ENCODE measurements at places on chromosomes 6 and 20. TPM values are rescaled to one million over a fixed set of nuclear protein-coding genes. Genes with fewer than 3 reads are reported as not detected.

The MLIP gene
- total RNA-seq = not detected

The CLPSL1 gene
- total RNA-seq = not detected

The TSPYL4 gene
- total RNA-seq = 17.0 TPM

DNA sequence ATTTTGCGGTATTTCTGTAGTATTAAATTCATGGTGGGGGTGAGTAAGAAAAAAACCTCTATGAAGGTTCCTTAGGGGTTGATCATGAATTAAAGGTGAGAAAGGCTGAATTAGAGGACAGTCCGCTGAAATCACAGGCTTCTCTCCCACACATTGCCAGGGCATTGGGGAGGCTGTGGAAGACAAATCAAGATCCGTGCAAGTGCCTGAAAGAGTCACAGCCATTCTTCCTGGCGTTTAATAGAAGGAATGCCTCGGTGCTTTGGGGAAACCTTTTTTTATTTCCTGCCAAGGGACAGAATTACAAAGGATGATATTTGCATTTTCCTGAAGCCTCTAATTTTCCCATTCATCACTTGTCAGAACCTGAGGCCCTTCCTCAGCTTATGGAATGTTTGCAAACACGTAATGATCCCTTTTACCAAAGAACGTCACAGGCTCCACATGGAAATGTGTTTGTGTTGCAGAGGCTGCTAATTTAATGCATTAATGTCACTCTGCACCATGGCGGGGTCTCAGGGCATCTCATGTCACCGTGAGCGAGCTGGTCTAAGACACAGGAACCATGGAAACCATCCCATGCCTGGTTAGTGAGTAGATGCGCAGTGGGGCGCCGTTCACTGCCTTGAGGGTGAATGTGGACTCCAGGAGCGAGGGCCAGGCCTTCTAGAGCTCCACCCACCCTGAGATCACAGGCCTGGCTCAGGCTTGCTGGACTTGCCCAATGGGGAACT, 185.9 kb upstream of the SULF2 start:
- H3K4me1 ChIP-seq = no peaks in the 10 kb centered on the region
- H3K27ac ChIP-seq = no peak overlapping the region
- H3K4me3 ChIP-seq = no peak overlapping the region
- H3K27me3 ChIP-seq = peaks cover 4% of the 10 kb centered on the region
- H3K36me3 ChIP-seq = no peaks in the 10 kb centered on the region

- no peaks in the 10 kb centered on the region for H3K36me3 ChIP-seq
- no peak overlapping the region for H3K4me3 ChIP-seq
- no peak for DNase-seq
- H3K27ac ChIP-seq = no peak overlapping the region
These were observed 44.8 kb downstream of the PDE10A start for GRCh38 chr6:165618241-165618640.

DNA sequence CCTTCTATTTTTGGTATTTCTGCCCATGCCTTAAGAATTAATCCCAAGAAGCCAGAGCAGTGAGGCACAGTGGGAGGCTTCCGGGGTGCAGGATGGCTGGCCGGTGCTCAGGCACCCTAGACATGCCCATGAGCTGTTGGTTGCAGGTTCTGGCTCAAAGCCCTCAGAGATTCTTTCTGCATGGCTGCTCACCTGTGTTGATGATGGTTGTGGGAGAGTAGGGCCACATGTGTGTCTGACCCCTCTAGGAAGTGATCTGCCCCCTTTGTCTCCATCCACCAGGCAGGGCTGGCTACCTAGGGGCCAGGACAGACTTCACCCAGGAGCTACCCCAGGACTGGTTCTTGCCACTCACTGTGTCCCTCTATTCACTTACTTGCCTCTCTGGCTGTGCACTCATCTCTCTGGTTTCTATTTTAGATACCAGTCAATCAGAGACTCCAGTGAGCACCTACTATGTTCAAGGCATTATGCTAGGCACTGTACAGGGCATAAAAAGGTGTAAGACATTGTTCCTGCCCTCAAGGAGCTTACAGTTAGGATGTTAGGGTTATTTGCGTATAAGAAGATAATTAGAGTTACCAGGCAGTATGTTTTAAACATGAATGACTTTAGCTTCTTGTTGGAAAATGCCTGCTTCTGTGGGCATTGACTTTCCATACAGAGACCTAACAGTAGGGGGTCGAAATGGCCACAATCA, 16.8 kb downstream of the CD83 start:
- peaks cover 7% of the 10 kb centered on the region for H3K4me1 ChIP-seq
- H3K4me3 ChIP-seq = no peak overlapping the region

- H3K4me3 ChIP-seq = no peak overlapping the region
- no peak overlapping the region for H3K27ac ChIP-seq
- peaks cover 6% of the 10 kb centered on the region for H3K36me3 ChIP-seq
- H3K4me1 ChIP-seq = peaks cover 11% of the 10 kb centered on the region
These were observed 40.0 kb downstream of the BICRAL start for GRCh38 chr6:42821846-42822245.

DNA sequence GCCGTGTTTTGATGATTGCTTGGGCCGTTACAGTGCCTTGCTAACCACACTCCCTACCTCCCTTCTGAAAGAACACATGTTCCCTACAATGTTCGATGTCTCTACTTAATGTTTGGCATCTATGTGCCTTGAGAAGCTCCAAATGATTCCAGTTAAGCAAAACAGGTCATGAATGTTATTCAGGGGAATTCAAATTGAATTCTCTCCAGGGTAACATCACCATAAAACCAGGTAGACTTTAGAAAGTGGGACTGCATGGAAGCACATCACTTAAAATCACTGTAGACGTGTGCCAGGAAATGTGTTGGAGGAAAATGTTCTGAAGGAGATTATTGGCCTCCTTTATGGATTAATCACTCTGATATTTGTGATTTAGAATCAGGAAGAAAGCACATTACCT, 128.1 kb downstream of the ADAT2 start:
- DNase-seq = no peak
- no peaks in the 10 kb centered on the region for H3K4me1 ChIP-seq
- no peaks in the 10 kb centered on the region for H3K27me3 ChIP-seq

DNA sequence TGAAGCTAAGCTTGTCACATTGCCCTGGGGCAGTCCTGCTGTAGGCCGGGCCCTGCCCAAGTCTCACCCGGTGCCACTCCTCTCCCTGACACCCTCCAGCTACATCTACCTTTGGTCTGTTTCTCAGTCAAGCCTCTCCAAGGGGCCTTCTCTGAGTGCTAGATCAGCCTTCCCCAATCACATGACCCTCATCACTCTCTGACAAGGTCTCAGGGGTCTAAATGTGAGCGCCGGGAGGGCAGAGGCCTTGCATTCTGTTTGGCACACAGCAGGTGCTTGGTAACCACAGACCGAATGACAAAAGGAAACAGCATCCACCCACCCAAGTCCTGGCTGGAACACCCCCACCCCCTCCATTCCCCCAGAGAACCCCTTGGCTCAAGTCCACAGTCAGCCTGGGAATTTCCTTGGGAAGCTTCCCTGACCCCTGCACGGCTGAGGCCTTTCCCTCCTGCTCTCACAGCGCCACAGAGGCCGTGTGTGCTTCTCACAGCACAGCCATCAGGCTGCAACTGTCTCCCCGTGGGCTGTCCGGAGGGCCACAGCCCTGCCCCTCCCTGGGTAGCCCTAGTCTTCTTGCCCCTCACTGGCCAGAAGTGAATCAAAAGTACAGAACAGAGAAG, 32.9 kb downstream of the PKIG start:
- no peaks in the 10 kb centered on the region for H3K27me3 ChIP-seq
- no peak for DNase-seq
- H3K36me3 ChIP-seq = peaks cover 41% of the 10 kb centered on the region
- no peak overlapping the region for H3K4me3 ChIP-seq
- peak overlapping the region; percentile 89 for H3K27ac ChIP-seq

GRCh38 chr20:61810066-61810737, 255.5 kb downstream of the TAF4 start:
- H3K4me3 ChIP-seq = no peak overlapping the region
- H3K27me3 ChIP-seq = no peaks in the 10 kb centered on the region
- no peaks in the 10 kb centered on the region for H3K4me1 ChIP-seq
- no peaks in the 10 kb centered on the region for H3K36me3 ChIP-seq
- H3K27ac ChIP-seq = no peak overlapping the region

DNA sequence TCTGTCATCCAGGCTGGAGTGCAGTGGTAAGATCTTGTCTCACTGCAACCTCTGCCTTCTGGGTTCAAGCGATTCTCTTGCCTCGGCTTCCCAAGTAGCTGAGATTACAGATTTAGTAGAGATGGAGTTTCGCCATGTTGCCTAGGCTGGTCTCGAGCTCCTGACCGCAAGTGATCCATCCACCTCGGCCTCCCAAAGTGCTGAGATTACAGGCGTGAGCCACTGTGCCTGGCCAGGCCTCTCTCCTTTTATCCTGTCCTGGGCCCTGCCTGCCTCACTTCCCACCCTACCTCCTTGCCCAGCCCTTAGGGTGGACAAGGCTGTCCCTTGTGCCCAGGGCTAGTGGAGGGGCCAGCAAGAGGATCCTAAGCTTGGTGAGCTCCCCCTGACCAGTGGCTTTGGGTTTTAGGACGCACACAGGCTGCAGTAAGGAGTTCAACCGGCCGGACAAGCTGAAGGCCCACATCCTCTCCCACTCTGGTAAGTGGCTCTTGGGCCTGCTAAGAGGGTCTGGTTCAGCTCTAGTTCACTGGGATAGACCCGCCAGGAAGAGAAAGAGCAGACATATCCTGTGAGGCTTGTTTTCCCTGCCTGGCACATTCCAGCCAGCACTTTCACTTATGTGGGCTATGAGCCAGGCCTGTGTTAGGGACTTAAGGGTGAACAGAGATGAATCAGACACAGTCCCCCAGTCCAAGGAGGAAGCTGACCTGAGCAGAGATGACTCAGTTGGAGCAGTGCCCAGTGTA, 21.9 kb upstream of the CHMP4B start:
- peaks cover 49% of the 10 kb centered on the region for H3K4me1 ChIP-seq
- H3K27me3 ChIP-seq = no peaks in the 10 kb centered on the region
- H3K36me3 ChIP-seq = peaks cover 3% of the 10 kb centered on the region
- no peak overlapping the region for H3K4me3 ChIP-seq

DNA sequence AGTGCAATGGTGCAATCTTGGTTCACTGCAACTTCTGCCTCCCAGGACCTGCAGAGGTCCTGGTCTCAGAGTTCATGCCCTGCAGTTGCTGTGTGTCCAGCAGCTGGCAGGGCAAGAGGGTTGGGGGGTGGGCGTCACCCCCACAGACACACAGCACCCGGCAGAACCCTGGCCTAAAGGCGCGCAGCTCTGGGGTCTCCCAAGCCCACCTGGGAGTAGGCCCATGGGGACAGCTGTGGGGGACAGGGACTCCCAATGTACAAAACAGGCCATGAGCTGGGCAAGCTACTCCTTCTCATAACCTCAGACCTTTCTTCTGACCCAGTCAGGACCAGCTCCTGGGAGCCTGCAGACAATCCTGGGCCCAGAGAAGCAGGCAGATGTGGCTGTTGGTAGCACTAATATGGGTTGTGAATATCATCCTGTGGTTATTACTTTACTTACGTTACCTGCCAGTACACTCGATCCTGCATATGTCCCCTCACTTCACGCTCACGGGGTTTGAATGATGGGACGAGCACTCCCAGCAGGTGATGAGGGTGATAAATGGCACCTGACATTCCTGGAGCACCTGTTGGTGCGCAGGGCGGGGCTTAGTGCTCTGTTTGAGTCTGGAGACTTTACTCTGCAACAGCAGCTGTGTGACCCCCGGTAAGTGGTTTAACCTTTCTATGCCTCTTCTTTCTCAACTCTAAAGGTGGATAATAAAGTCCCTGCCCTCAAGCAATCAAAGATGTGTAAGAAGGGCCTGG, 39.9 kb upstream of the SULF2 start:
- DNase-seq = no peak
- H3K27ac ChIP-seq = no peak overlapping the region
- no peaks in the 10 kb centered on the region for H3K4me1 ChIP-seq
- H3K27me3 ChIP-seq = peaks cover 4% of the 10 kb centered on the region
- no peak overlapping the region for H3K4me3 ChIP-seq
- no peaks in the 10 kb centered on the region for H3K36me3 ChIP-seq

GRCh38 chr20:7859356-7859802, 80.9 kb downstream of the HAO1 start:
- no peak overlapping the region for H3K4me3 ChIP-seq
- H3K27ac ChIP-seq = no peak overlapping the region
- peaks cover 5% of the 10 kb centered on the region for H3K27me3 ChIP-seq
- no peaks in the 10 kb centered on the region for H3K4me1 ChIP-seq

GRCh38 chr6:116265041-116265829, 11.4 kb upstream of the TSPYL4 start:
- H3K36me3 ChIP-seq = peaks cover 19% of the 10 kb centered on the region
- H3K4me1 ChIP-seq = peaks cover 11% of the 10 kb centered on the region
- no peaks in the 10 kb centered on the region for H3K27me3 ChIP-seq
- H3K27ac ChIP-seq = no peak overlapping the region
- no peak for DNase-seq

DNA sequence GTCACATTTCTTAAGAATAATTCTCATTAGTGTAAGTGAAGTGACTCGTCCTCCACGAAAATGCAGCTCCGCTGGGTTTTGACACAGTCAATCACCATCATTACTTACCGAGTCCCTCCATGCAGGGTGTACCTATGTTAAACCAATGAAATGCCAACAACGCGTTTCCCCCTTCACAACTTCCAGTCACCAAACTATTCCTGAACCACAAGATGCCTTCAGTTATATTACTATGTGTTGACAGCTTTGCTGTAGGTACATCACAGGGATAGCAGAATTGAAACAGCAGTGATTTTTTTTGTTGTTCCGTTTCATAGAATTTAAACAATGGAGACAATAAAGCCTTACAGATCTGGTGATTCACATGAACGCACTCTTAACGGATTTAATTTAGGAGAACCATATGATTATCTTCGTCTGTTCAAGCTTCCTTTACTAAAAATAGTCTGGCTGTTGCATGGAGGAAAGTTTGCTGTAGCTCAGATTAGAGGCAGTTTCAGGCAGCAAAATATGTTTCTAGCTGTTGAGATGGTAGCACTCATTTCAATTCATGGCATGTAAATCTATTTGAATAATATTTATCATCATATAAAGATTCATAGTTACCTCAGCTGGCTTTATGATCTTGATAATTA, 652.8 kb downstream of the PRKN start:
- no peak overlapping the region for H3K4me3 ChIP-seq
- H3K4me1 ChIP-seq = no peaks in the 10 kb centered on the region
- no peaks in the 10 kb centered on the region for H3K27me3 ChIP-seq
- no peak for DNase-seq

DNA sequence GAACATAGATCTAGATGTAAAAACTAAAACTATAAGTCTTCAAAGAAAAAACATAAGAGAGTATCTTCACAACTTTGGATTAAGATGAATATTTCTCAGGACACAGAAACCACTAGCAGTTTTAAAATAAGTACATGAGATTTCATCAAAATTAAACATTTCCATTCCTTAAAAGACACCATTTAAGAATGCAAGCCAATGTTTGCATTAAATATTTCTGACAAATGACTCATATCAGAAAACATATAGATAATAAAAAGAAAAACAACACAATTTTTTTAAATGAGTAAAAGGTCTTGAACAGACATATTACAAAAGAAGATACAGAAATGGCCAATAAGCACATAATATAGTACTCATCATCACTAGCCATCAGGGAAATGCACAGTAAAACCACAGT, 59.7 kb downstream of the COL21A1 start:
- no peak for DNase-seq
- no peaks in the 10 kb centered on the region for H3K27me3 ChIP-seq
- H3K4me1 ChIP-seq = no peaks in the 10 kb centered on the region
- H3K36me3 ChIP-seq = no peaks in the 10 kb centered on the region

All from activated CD4-positive, alpha-beta T cell treated with anti-CD3 and anti-CD28 coated beads, Interleukin-2, amount 10 ng/mL, durations not matched to agents 7 days and 5 days (primary cell).